ENCODE measurements at places on chromosomes 1 and 21.

GRCh38 chr21:33055991-33056390 is 13.9 kb upstream of the OLIG1 start:
- DNase-seq = no peak

- DNase-seq = no peak
Measured at GRCh38 chr1:37677143-37677439, 15.2 kb upstream of the CDCA8 start.

- DNase-seq = no peak
Measured at GRCh38 chr1:206469411-206469932, 804 bp upstream of the IKBKE start.

DNA sequence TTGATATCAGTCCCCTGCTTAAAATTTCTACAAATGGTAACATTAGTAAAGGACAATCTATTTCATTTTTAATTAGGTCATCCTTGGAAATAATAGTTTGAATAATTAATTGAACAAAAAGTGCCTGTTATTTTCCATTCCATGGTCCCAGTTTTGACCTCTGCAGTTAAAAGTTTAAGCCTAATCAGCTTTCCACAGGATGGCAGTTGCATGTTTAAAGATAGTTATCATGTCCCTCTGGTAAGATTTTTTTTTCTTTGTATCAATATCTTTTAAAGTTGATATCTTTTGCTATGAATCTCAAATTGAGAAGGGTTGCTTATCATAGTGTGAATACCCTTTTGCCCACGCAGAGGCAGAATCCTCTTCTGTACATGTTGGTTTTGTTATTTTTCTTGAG is 90.4 kb downstream of the HS2ST1 start:
- no peak for DNase-seq

DNA sequence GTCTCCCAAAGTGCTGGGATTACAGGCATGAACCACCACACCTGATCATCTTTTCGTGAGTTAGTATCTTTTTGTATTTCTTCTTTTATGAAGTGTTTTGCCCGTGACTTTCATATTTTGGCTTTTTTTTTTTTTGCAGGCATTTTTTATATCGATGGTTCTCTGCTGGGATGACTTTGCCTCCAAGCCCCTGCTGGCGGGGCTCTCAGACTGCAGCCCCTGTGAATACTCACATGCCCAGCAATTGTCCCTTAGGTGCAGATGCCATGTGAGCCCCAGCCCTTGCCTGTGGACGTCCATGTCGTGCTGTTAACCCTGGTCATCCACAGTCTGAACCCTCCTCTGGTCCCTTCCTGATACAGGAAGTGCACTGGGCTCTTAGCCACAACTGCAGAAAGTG is 21.7 kb downstream of the CRYAA start:
- DNase-seq = no peak

GRCh38 chr21:23593582-23593981 is 2013.7 kb downstream of the MRPL39 start:
- no peak for DNase-seq

DNA sequence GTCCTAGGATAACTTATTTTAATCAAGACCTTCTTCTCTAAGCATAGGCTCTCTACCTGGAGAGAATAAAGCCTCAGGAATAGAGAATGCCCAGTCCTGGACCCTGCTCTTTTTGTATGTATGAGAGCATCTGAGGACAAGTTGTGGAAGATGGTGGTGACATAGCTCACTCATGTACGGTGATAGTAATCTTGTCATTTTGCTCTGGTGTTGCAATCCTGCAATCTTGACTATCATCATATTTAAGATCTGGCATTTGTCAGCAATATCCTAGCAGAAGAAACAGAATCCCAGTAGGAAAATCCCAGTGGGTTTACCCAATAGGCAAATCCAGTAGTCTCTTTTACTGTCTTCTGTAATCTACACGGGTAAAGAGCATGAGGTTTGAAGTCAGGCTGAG is 21.6 kb upstream of the SERBP1 start:
- no peak for DNase-seq

- DNase-seq = no peak
Measured at GRCh38 chr21:45469273-45470086, 64.5 kb downstream of the COL18A1 start.

- DNase-seq = no peak
Measured at GRCh38 chr1:6580593-6581409, 1.0 kb downstream of the ZBTB48 start.

DNA sequence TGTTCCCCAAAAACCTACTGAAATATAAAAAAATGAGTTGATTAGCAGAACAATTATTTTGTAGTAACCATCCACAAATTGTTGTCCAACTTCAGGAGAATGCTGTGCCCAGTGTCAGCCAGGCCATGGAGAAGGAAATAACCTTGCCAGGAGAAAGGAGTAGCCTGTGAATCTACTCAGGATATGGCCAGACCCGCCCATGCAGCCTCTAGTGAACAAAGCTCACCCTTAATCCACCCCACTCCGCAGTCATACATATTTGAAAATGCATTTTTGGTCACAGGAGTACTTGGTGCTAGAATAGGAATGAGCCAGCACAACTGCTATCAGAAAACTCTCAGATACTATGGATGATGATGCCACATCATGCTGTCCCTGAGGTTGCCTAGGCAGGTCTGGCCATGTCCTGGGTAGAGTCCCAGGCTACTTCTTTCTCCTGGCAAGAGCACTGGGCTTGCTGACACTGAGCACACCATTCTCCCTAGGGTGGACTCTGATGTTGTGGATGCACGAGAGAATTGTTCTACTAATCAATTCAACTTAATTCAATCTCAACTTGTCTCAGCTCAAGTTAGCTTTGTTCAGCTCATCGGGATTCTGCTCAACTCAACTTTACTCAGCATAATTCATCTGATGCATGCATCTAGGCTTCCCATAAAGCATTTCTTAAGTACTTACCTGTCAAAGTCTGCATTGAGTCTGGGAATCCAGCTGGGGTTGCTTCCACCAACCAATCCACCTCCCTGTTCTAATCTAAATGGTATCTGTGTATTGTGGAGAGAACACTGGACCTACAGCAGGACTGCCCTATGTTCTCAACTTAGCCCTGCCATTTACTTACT is 18.2 kb downstream of the STYXL2 start:
- DNase-seq = no peak

DNA sequence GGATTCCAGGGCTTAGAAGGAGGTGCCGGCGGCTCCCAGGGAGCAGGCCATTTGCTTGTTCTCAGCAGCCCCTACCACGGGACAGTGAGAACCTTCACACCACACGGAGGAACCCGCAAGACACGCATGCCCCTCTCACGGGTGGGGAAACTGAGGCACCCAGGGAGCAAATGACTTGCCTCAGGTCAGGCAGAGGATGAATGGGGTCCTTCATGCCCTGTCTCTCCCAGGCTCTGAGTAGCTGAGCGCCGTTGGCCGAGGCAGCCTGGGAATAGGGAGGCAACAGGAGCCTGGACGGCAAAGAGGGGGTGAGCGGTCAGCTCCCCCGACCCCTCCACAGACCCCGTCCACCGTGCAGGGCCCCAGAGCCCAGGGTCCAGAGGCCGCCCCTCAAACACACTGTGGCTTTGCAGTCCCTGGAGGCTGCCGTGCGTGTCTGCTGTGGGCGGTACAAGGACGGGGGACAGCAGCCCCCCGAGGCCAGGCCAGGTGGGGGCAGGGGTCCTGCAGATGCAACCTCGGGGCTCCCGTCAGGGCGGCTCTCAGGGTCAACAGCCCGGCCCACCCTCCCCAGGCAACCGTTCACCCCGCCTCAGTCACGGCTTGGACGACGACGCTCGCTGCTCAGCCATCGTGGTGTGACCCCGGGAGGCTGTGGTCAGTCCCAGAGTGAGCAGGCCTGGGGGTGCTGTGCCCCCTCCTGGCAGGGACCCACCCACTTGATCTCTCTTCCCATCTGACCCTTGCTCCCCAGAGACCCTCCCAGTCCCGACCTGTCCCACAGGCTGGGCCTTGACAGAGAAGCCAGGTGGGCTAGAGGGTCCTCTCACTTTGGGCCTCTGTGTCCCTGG is 15.8 kb upstream of the COL6A2 start:
- DNase-seq = no peak

DNA sequence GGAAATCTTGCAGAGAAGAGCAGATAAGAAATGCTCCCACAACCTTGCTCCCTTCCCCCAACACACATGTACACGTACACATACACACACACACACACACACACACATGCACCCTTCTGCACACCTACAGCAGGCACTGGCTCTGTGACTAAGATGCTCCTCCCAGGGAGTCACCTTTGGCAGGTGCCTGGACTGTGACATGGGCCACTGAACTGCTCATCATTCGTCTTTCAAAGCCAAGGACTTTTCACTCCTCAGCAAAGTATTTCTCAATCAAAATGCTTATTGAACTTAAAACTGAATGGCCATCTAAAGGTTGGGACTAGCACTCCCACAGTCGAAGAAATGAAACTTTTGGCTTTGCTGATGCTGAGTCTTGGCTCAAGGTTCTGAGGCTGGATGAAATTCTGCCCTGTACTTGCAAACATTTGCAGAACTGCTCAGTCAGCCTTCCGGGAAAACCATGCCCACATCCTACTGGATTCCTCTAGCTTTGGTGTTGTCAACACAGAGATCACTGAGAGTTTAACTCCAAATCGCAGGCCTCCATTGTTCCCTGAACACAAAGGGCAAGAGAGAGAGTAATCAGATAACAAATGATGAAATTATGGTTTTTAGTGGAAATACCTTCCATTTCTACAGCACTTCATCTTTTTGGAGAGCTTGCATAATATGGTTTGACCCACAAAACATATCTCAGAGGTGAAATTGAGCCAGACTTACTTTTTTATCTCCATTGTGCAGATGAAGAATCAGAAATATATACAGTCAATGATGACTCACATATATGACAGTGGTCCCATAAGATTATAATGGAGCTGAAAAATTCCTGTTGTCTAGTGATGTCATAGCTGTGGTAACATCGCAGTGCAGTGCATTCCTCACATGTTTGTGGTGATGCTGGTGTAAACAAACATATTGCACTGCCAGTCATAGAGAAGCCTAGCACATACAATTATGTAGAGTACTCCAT is 72.4 kb upstream of the BCAR3 start:
- no peak for DNase-seq

GRCh38 chr1:109198043-109198695 is 15.5 kb upstream of the SARS1 start:
- DNase-seq = no peak

DNA sequence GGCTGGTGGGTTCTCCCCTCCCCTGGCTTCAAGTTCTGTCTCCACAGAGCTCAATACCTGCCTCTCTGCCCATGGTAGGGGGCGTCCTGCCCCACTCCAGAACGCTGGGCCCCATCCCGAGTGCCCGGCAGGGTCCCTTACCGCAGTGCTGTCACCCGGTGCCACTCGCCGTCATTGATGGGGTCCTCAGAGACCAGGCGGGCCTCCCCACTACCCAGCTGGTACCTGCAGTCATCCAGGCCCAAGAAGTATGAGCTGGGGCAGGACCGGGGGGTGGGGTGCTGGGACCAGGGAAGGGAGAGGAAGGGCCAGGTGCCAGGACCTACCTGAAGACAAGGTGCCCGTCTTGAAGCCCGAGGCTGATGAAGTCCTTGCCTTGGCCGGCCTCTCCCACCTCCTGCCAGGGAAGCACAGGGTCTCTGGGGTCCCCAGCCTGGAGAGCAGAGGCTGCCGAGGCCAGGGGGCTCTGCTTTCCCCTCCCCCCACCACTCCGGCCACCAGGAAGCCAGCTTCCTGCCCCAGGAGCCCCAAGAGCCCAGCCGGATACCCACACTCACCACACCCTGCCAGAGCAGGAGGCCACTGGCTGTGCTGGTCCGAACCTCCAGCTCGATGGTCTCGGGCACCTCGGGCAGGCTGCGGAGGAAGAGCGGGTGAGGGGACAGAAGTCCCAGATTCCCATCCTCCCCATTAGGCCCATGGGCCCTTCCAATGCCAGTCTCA is 12.1 kb downstream of the LDLRAD2 start:
- no peak for DNase-seq

Measured in effector CD4-positive, alpha-beta T cell (primary cell).